ENCODE measurements at places on chromosomes 1 and 21. TPM values are rescaled to one million over a fixed set of nuclear protein-coding genes. Genes with fewer than 3 reads are reported as not detected.

TRAF3IP3 gene
- 3.4 TPM for total RNA-seq

FNBP1L gene
- total RNA-seq, result 13.5 TPM

PLEKHM2 gene
- 22.6 TPM for total RNA-seq

ELK4 gene
- total RNA-seq, result 20.2 TPM

GRCh38 chr1:96772349-96772748 is 50.8 kb downstream of the PTBP2 start:
- no peak for DNase-seq

GRCh38 chr21:27202301-27202700 is 235.4 kb upstream of the ADAMTS5 start:
- no peak for DNase-seq

DNA sequence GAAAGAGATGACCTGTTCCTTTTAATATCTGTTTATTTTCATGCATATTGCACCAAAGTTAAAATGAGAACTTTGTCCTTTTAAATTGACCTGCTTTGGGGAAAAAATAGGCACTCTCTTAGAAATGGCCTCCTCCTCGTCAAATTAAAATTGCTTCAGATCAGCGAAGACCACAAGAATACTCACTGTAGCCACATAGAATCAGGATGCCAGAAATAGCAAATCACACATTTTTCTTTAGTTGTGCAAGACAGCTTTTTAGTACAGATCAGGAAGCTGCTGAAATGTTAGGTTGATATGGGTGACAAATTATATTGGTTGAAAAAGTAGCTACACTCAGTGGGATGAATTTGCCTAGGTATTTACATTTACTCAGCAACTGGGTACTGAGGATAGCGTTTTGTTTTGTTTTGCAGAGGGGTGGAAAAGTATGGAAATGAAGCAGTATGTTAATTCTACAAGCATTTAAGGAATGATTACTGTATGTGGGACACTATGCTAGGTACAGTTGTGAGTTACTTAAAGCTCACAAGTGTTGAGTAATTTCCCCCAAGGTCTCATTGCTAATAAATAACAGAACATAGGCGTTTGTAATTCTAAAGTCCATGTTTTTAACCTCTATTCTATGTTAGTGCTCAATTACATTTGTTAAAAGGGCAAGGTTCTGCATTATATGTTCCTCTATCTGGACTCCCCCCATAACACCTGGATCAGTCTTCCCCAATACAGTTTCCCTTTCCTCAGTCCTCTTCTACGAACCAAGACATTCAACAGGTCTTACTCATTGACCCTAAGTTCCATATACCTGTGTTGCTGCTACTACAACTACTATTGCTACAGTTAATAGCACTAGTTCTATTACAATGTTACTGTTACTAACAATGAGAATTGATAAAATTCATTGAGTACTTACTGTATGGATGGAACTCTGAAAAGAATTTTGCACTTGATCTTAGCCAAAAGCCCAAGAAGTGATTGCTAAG is 99.4 kb upstream of the S1PR1 start:
- DNase-seq, result no peak

DNA sequence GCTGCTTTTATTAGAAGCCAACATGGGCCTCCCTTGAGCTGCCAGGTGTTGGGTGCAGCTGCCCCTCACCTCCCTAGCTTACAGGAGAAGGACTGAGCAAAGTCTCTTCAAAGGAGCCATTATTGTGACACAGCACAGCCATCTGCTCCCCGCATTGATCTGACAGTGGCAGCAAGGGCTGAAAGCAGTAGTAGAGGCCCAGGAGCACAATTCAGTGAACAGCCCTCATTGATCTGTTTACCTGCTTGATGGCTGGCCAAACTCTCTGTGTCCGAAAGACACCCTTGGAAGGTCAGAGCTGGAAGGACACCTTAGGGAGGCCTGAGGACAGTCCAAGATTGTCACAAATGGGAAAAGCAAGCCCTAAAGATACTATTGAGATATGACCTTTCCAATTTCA is 14.5 kb downstream of the HMGB4 start:
- no peak for DNase-seq

- no peak for DNase-seq
Observed at GRCh38 chr1:198876371-198876871, 237.6 kb downstream of the PTPRC start.

DNA sequence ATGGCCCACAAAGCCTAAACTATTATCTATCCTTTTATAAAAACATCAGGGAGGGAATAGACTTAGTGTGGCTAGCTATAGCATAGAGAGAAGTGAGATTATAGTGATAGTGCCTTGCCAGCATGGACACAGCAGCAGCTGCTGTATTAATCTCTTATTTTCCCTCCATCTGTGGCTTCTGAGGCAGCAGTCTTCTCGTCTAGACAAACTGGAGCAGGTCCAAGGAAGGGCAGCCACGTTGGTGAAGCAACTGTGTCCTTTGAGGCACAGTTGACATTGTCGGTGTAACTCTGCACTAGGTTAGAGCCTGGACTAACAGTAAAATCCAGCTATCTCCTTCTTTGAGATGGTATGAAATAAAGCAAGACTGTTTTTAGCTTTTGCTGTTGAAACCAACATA is 131.3 kb downstream of the CACHD1 start:
- DNase-seq, result no peak

GRCh38 chr1:221230605-221231004 is 351.4 kb downstream of the HLX start:
- no peak for DNase-seq

GRCh38 chr1:166304131-166304530 is 137.3 kb upstream of the FAM78B start:
- no peak for DNase-seq

GRCh38 chr1:231107600-231108326 is 54.1 kb upstream of the TRIM67 start:
- DNase-seq, result no peak

DNA sequence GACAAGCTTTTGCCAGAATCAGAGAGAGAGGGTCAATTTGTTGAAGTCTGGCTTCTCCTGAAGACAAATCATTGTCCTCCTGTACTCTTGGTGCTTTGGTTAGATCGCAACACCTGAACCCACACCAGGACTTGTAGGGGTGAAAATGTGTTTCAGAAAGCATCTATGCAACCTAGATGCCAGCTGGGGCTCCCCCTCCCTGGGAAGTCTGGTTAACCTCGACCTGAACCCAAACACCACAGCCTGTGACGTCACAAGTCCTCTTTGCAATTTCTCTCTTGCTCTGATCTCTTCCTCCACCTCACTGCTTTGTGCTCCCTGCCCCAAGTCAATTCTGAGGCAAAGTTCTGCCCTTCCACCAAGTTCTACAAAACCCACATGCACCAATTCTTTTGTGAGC is 42.8 kb upstream of the USP24 start:
- no peak for DNase-seq
